Hematopoietic multipotent progenitor cell treated with erythropoietin and hydrocortisone succinate and interleukin-3 and kit ligand, for 4 days (in vitro differentiated cells): ENCODE measurements at places on chromosomes 6 and 20.

- no peak for DNase-seq
Observed at GRCh38 chr6:167769408-167770190, 57.1 kb upstream of the AFDN start.

DNA sequence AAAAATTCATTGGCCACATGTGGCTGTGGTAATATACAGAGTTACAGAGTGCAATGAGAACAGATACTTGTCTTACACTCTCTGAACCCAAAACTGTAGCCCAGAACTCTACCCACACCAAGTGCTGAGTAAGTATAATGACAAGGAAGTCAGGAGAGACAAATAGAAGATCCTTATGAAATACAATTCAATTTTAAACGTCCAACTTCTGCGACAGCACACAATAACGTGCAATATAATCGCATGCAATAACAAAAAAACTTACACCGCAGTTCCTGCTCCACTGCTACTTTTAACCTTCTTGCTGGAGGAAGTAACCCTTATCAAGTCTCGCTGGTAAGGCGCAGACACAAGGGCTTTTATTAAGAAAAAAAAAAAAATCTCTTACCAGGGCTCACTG, 881 bp downstream of the SFT2D1 start:
- DNase-seq = peak; percentile 82

DNA sequence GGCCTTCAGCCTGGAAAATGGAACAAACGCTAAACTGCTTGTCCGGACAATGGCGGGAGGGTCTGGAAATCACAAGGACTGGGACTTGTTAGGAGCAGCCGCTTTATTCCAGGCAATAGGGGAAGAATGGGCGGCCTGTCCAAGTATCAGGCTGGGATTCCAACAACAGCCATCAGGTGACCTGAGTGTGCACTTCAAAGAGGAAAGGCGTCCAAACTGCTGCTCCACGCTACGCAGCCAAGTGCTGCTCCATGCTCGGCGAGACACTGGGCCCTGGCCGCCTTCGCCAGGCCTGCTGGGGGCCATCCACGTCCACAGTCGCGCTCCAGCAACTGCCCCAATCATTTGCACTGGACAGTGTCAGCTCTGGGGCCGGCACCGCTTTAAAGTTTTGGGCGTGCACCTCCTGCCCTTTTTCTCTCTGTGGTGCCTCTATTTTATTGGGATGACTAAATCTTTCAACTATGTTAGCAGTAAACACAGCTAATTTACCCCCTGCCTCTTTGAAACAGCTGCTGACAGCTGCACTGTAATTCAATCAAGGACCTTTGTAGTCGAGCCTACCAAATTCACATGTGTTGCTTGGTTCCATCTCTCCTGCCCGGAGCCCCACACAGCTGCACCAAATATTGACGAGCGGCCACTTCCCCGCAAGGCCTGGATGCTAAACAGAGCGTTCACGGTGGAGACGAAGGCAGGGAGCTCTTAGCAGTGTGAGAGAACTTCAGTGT, 98.3 kb downstream of the BMP7 start:
- DNase-seq = no peak

DNA sequence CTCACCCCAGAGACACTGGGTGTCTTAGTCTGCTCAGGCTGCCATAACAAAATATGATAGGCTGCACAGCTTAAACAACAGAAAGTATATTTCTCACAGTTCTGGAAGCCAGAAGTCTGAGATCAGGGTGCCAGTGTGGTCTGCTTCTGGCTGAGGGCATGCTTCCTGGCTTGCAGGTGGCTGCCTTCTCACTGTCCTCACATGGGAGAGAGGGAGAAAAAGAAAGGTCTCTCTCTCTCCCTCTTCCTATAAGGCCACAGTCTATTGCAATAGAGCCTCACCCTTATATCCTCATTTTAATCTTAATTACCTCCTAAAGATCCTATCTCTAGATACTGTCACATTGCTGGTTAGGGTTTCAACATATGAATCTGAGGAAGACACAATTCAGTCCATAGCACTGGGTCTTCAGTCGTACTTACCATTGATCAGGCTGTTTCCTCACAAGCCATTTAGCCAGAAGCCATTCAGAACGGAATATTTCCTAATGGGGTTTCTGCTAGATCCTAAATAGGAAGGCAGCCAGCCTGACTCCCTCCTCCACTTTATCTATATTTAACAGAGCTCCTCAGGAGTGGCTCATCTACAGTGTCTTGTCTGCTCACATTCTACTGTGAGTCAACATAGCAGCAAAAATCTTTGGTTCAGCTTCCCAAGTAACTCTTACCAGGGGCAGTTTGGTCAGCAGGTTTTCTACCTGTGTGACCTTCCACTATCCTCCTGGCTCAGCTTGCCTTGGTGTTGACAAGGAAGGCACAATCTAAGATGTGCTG, 42.2 kb downstream of the CD164 start:
- DNase-seq = peak; percentile 73

DNA sequence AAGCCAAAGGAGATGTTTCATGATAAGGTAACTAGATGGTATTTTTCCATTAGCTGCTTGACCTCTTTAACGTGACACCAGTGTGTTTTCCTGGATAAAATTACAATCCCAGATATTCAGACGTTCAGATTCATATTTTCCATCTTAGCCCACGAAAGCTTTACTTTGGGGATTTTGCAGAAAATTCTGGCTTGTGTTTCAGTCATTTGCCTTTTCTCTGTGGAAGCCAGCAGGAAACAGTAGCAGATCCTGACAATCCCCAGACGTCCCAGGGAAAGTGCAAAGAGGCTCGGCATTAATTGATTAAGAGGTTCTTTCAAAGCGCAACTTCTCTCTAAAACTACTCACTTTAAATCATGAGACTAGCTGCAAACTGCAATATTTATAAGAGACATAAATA, 243.6 kb downstream of the UST start:
- no peak for DNase-seq

- no peak for DNase-seq
Observed at GRCh38 chr6:121393731-121394505, 41.5 kb upstream of the GJA1 start.

DNA sequence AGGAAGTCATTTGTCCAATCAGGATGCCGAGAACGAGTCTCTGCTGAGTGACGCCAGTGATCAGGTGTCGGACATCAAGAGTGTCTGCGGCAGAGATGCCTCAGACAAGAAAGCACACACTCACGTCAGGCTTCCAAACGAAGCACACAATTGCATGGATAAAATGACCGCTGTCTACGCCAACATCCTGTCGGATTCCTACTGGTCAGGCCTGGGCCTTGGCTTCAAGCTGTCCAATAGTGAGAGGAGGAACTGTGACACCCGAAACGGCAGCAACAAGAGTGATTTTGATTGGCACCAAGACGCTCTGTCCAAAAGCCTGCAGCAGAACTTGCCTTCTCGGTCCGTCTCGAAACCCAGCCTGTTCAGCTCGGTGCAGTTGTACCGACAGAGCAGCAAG, 281.5 kb downstream of the TSHZ2 start:
- DNase-seq = no peak

GRCh38 chr6:168468045-168468444, 27.1 kb downstream of the SMOC2 start:
- no peak for DNase-seq

DNA sequence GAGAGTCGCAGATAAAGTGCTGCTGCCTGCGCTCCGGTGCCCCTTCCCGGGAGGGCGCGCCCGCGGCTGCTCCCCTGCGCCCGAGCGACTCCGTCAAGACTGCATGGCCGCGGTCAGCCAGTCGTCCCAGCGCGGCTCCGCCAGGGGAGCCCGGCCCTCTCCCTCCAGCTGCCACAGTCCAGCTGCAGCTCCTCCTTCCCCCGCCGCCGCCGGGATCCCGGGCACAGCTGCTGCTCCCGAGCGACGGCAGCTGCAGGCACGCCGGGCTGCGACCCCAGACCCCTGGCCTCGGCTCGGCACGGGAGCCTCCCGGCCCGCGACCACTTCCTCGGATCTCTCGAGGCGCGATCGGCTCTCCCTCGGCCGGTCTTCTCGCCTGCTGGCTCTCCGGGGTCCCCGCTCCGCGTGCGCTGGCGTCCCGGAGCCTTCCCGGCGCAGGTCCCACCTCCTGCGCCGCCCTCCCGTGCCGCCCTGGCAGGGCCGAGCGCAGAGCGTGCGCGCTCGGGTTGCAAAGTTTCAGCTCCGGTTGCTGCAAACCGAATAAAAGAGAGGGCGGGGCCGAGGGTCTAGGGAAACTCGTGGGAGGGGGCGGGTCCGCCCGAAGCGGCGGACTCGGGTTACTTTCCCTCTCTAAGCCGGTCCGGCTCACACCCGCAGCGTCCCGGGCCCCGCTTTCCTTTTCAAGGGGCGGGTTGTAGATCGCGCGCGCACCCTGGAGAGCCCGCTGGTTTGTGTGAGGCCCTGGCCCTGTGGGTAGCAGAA, at the start of gene CNKSR3:
TSS of gene CNKSR3 (minus strand) at position 542 of the 762 bp plus-strand sequence. CDS start 571 bp downstream, outside the sequence.
- DNase-seq = peak; percentile 95

GRCh38 chr6:161162722-161163121, 111.1 kb downstream of the AGPAT4 start:
- DNase-seq = no peak

DNA sequence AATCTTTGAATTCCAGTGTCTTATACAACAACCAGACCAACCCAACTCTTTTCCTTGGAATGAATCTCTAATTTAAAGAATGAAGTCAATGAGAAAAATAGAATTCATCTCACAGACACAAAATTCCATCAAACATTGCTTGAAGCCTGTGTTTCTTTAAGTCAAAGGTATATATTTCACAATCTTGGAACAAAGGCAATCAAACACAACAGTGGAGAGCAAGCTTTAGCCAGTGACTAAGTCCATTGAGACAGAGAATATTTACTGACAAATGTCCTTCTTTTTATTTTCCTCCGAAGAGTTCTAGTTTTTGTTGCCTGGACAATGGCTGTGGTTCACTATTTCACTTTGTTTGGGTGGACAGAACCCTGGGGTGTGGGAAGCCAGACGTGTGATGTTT, 35.8 kb downstream of the MEP1A start:
- DNase-seq = no peak

GRCh38 chr20:43842126-43843020, 72.3 kb upstream of the TOX2 start:
- DNase-seq = no peak

- no peak for DNase-seq
Observed at GRCh38 chr6:439641-440167, 48.2 kb downstream of the IRF4 start.

- peak; percentile 99 for DNase-seq
Observed at GRCh38 chr20:46215913-46216707, 92.2 kb downstream of the CDH22 start.

DNA sequence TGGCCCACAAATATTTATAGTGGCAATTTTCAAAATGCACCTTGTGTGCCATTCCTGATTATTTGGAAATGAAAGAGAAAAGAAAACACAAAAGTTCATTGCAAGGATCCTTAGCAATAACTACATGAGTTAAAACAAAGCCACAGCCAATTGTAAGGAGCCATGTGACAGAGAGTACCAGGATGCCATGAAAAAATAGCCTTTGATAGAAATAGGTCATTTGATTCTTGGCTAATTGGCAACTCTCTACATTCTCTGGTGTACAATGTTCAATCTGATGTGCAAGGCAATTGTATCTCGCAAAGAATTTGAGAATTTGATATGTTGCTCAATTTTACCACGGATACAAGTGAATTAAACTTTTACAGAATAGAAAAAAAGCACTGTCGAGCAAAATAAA, 9.6 kb downstream of the HLA-A start:
- DNase-seq = no peak

DNA sequence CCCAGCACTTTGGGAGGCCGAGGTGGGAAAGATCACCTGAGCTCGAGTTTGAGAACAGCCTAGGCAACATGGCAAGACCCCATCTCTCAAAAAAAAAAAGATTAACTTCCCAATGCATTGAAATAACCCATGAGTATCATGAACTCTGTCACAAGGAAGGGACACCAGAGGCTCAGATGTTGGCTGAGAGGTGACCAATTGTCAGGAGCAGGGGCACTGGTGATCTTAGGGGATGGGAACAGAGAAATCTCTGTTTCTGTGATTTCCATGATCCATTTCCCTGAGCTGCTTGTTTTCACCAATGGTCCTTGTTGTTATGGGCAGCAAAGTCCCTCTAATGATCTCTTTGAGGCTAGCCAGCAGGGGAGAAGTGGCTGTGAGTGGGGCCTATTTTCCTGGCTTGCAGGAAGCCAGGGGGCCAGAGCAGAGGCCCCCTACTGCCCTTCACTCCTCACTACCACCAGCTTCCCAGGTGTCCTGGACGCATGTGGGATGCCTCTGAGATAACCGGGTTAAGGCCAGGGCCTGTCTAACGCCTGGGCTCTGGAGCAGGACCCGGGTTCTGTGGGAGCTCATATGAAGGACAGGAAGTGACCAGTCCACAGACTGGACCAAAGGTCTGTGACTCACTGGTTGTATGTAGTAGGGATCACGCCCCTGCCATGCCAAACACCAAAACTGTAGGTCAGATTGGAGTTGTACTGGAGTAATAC, 54.4 kb downstream of the PCNA start:
- no peak for DNase-seq

DNA sequence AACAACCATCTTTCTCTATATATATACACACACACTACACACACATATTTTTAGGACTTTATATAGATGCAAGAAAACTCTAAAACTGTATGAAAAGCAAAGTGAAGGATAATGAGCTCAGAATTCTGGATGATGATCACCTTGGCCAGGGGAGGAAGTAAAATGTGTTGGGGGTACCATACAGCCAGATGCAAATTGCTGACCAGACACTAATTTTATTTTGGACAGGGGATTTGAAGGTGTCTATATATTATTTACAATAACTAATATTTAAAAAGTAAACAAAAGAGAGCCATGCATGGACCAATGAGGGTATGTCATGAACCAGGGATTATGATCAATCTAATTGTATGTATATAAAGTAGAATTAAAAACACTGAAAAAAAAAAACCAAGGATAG, 19.8 kb upstream of the TBC1D22B start:
- no peak for DNase-seq

GRCh38 chr6:6900569-6901204, 207.1 kb upstream of the RREB1 start:
- DNase-seq = no peak

DNA sequence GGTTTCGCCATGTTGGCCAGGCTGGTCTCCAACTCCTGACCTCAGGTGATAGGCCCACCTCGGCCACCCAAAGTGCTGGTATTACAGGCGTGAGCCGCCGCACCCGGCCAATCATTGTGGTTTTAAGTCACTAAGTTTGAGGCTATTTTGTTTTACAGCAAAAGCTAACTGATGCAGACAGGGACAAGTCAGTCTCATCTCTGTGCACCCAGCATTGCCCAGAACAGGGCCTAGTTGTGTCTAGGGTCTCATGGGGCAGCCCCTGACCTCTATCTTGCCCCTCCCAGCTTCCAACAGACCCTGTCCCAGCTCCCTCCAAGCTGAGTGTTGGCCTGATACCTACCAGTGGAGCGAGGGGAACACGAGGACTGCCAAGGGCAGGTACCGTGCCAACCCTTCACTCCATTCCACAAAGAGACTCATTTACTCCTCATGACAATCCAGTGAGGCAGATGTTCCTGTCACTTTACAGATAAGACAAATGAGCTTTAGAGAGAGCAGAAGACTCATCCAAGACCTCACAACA, 8.9 kb upstream of the RBCK1 start:
- DNase-seq = peak; percentile 36

- DNase-seq = no peak
Observed at GRCh38 chr20:8254911-8255582, 123.0 kb downstream of the PLCB1 start.
